ENCODE measurements at places on chromosomes 3 and 15.
A peak's percentile ranks its signal among the peaks of the same experiment; 100 is the strongest.

- peak; percentile 96 for DNase-seq
These were observed 1444.5 kb upstream of the CADM2 start for GRCh38 chr3:83514130-83514914.

- no peak for DNase-seq
These were observed 8.7 kb upstream of the ST6GAL1 start for GRCh38 chr3:186921578-186921977.

GRCh38 chr15:54547491-54547890 lies 569.2 kb downstream of the UNC13C start:
- DNase-seq: no peak

- DNase-seq: peak; percentile 91
These were observed 291.7 kb downstream of the SUCLG2 start for GRCh38 chr3:67362686-67363085.

DNA sequence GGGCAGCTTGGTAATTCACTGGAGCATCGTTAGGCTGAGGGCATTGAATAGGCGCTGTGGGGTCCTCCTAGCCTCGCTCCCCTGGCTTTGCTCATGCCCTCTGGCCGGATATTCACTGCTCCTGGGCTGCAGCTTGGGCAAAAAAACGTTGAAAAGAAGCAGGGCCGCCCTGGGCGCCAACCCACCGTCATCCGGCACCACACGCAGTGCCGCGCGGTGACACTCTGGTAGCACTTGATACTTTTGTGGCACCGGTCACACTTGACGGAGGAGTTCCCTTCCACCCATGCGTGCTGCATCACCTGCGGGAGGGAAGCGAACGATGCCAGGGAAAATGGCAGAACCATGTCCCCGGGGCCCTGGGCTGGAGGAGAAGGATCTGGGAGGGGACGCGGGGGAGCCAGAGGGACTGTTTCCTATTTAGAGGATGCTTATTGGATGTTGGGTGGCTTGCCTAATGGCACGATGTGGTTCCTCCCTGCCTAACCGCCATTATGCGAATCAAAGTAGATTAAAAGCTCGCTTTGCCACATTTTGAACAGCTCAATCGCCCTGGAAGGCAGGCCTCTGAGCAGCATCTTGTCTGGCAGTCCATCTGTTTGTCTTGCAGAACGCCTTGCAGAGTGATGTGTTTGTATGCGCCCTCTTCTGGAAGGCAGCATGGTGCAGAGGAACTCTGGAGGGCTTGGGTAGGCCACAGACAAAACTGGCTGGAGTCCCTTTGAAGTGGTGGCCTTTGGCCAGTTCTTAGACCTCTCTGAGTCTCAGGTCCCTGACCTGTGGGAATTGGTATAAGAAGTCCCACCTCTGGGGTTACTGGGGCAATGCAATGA lies 93.2 kb downstream of the DGKG start:
- DNase-seq: peak; percentile 62

All from mesendoderm (in vitro differentiated cells).